ENCODE measurements at places on chromosomes 6 and 20.

- no peak overlapping the region for H3K4me3 ChIP-seq
- H3K36me3 ChIP-seq: no peaks in the 10 kb centered on the region
- no peaks in the 10 kb centered on the region for H3K27me3 ChIP-seq
- peaks cover 47% of the 10 kb centered on the region for H3K4me1 ChIP-seq
- H3K27ac ChIP-seq: peak overlapping the region; percentile 63
Observed at GRCh38 chr6:112245511-112246203, 8.7 kb downstream of the LAMA4 start.

- no peaks in the 10 kb centered on the region for H3K27me3 ChIP-seq
- peak within 1 kb of the TSS; percentile 35 for H3K4me3 ChIP-seq
- H3K36me3 ChIP-seq: no peaks in the 10 kb centered on the region
- peak; percentile 71 for DNase-seq
Observed at GRCh38 chr6:24357336-24358218, at the start of gene DCDC2. Gene DCDC2, minus strand, starts transcription at chr6:24358059. Its CDS starts 309 bp downstream, at chr6:24357750.

GRCh38 chr20:5364997-5365597 is 48.3 kb upstream of the PROKR2 start:
- H3K27me3 ChIP-seq: no peaks in the 10 kb centered on the region
- H3K27ac ChIP-seq: no peak overlapping the region
- no peaks in the 10 kb centered on the region for H3K36me3 ChIP-seq
- no peaks in the 10 kb centered on the region for H3K4me1 ChIP-seq
- DNase-seq: no peak

- H3K4me1 ChIP-seq: no peaks in the 10 kb centered on the region
- H3K4me3 ChIP-seq: no peak overlapping the region
- DNase-seq: no peak
- no peaks in the 10 kb centered on the region for H3K27me3 ChIP-seq
Observed at GRCh38 chr6:136123468-136123867, 126.6 kb downstream of the MTFR2 start.

GRCh38 chr6:84414531-84414930 is 187.1 kb upstream of the CEP162 start:
- H3K4me3 ChIP-seq: no peak overlapping the region
- DNase-seq: no peak
- no peak overlapping the region for H3K27ac ChIP-seq
- H3K27me3 ChIP-seq: no peaks in the 10 kb centered on the region

- H3K27me3 ChIP-seq: no peaks in the 10 kb centered on the region
- no peaks in the 10 kb centered on the region for H3K4me1 ChIP-seq
- H3K36me3 ChIP-seq: no peaks in the 10 kb centered on the region
- DNase-seq: no peak
- H3K27ac ChIP-seq: no peak overlapping the region
- no peak overlapping the region for H3K4me3 ChIP-seq
Observed at GRCh38 chr20:13333036-13333435, 112.0 kb downstream of the ISM1 start.

DNA sequence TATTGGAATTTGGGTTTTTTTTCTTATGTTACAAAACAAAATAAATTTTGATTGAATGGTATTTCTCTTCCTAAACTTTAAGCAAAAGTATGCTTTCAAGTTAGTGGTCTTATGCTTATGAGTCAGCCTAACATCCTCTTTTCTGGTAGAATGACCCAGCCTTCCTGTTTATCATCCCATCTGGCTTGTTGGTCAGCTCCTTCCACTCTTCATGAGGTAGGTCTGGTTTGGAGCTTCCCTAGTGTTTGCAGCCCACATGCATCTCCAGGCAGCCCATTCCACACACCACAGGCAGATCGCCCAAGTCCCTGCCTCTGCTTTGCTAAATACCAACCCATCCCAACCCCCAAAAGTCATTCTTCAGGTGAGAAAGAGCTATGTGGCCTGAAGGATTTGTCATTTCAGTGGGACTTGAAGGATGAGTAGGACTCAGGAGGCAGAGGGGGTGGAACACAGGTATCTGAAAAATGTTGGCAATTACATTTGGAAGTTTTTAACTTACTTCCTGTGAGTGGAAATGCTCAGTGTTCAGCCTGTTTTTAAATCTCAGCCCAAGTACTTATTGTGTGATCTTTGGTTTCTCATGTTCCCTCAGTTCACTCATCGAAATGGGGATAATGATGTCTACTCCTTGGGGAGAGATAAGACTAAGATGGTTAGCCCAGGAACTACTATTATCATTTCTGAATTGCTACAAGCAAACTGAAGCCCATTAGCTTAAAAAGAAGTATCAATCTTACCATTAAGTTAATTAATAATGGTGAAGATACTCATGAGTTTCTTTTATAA is 294.0 kb downstream of the ADGB start:
- H3K4me3 ChIP-seq: no peak overlapping the region
- H3K27ac ChIP-seq: no peak overlapping the region
- H3K4me1 ChIP-seq: no peaks in the 10 kb centered on the region
- DNase-seq: no peak

- H3K4me1 ChIP-seq: no peaks in the 10 kb centered on the region
- H3K27ac ChIP-seq: no peak overlapping the region
- H3K27me3 ChIP-seq: no peaks in the 10 kb centered on the region
- no peaks in the 10 kb centered on the region for H3K36me3 ChIP-seq
- no peak for DNase-seq
- H3K4me3 ChIP-seq: no peak overlapping the region
Observed at GRCh38 chr6:136466777-136467176, 83.4 kb downstream of the MAP7 start.

- peaks cover 12% of the 10 kb centered on the region for H3K4me1 ChIP-seq
- peaks cover 92% of the 10 kb centered on the region for H3K36me3 ChIP-seq
- H3K27me3 ChIP-seq: no peaks in the 10 kb centered on the region
- H3K4me3 ChIP-seq: no peak overlapping the region
- no peak for DNase-seq
Observed at GRCh38 chr6:35642471-35643161, 46.1 kb downstream of the FKBP5 start.

DNA sequence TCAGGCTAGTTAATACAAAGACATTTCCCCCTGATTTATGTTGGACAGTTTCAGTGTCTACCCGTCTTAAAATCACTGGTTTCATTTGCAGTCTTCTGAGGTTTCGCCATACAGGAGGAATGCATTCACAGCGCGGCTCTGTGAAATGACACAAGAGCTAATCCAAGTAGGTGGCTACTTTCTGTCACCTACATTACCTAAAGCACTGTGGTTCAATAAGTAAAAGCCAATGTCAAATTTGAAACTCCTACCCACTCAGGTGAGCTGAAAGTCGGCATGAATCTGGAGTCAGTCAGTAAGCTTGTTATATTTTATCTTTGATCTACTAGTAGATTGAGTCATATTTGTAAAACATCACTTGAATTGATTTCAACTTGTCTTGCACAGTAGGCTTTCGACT is 370.8 kb downstream of the LAMA2 start:
- DNase-seq: no peak
- no peaks in the 10 kb centered on the region for H3K36me3 ChIP-seq
- peaks cover 6% of the 10 kb centered on the region for H3K4me1 ChIP-seq

- no peak for DNase-seq
- no peaks in the 10 kb centered on the region for H3K36me3 ChIP-seq
Observed at GRCh38 chr6:4388675-4389074, 253.3 kb upstream of the ECI2 start.

- no peak overlapping the region for H3K27ac ChIP-seq
- H3K36me3 ChIP-seq: no peaks in the 10 kb centered on the region
- no peak overlapping the region for H3K4me3 ChIP-seq
- H3K4me1 ChIP-seq: no peaks in the 10 kb centered on the region
- no peak for DNase-seq
- H3K27me3 ChIP-seq: no peaks in the 10 kb centered on the region
Observed at GRCh38 chr6:68158256-68158655, 476.8 kb upstream of the ADGRB3 start.

- H3K36me3 ChIP-seq: peaks cover 13% of the 10 kb centered on the region
- no peaks in the 10 kb centered on the region for H3K27me3 ChIP-seq
- peak overlapping the region; percentile 94 for H3K4me3 ChIP-seq
- H3K27ac ChIP-seq: peak overlapping the region; percentile 96
Observed at GRCh38 chr6:43171707-43172103, 636 bp downstream of the SRF start.

GRCh38 chr6:130913120-130913519 is 85.9 kb downstream of the SMLR1 start:
- H3K4me3 ChIP-seq: no peak overlapping the region
- H3K27ac ChIP-seq: no peak overlapping the region
- H3K27me3 ChIP-seq: no peaks in the 10 kb centered on the region
- H3K36me3 ChIP-seq: no peaks in the 10 kb centered on the region
- peaks cover 7% of the 10 kb centered on the region for H3K4me1 ChIP-seq

DNA sequence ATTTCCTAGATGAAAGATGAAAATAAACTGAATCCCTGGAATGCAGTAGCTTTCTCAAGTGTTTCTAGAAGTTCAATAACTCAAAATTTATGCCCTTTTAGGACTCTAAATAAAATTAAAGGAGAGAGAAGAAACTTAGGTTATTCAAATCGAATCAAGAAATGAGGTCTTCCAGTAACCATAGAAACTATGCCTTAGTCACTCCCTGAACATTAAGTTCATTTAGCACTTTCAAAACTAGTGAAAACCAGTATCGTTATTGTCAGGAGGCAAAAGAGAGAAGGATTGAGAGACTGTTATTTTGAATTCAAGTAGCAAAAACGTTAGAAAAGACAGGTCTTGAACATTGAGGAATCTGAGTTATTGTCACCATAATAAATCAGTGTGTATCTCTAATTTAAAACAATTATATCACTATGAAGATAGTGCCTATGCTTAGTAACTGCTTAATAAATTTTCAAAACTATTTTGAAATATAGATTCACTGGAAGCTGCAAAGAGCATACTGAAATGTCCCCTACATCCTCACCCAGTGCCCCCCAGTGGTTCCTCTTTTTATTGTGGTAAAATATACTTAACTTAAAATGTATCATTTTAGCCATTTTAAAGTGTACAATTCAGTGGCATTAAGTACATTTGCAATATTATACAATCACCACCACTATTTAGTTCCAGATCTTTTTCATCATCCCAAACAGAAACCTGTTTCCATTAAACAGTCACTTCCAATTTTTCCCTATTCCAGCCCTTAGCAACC is 4.6 kb downstream of the RPP21 start:
- peaks cover 11% of the 10 kb centered on the region for H3K36me3 ChIP-seq
- H3K4me1 ChIP-seq: peaks cover 11% of the 10 kb centered on the region
- H3K27ac ChIP-seq: no peak overlapping the region
- no peak overlapping the region for H3K4me3 ChIP-seq
- peaks cover 9% of the 10 kb centered on the region for H3K27me3 ChIP-seq

GRCh38 chr6:93366506-93366905 is 52.9 kb downstream of the EPHA7 start:
- H3K4me3 ChIP-seq: no peak overlapping the region
- H3K36me3 ChIP-seq: no peaks in the 10 kb centered on the region
- no peaks in the 10 kb centered on the region for H3K4me1 ChIP-seq
- no peak overlapping the region for H3K27ac ChIP-seq
- no peaks in the 10 kb centered on the region for H3K27me3 ChIP-seq

DNA sequence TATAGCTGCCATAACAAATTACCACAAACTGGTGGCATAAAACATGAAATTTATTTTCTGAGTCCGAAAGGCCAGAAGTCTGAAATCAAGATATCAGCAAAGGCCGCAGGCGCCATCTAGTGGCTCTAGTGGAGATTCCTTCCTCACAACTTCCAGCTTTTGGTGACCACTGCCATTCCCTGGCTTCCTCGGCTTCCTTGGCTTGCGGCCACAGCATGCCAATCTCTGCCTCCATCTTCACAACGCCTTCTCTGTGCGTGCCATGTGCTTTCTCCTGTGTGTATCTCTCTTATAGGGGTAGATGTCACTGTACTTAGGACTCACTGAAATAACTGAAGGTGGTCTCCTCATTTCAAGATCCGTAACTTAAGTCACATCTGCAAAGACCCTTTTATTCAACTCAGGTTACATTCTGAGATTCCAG is 5.4 kb upstream of the PLAGL1 start:
- no peaks in the 10 kb centered on the region for H3K36me3 ChIP-seq
- peak; percentile 83 for DNase-seq
- H3K4me3 ChIP-seq: no peak overlapping the region
- H3K4me1 ChIP-seq: no peaks in the 10 kb centered on the region
- no peaks in the 10 kb centered on the region for H3K27me3 ChIP-seq

DNA sequence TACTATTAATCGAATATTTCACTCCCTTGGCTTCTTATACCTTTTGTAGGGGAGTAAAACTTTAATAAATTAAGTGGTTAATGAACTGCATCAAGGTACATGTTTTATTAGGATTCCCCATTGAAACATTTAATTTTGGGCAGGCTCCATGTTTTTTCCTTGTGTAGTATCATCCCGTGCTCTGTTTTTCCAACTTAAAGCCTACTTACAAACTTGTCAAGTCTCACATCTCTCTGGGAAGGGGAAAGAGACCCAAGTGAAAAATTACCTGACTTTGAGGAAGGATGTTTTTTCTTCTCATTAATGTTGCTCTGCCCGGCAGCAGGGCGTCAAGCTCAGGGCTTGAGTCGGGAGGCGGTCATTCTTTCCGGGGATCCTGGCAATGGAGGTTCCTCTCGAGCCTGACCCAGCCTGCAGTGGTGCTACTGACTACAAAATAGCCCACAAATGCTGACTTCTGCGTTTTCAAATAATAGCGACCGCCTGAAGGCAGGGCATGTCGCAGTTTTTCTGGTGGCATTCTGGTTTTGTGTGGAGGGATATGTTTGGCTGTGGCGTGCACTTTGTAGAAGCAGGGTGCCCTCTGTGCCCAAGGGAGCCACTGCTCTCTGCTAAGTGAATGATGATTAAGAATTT is 2.4 kb downstream of the DSP start:
- H3K4me1 ChIP-seq: peaks cover 36% of the 10 kb centered on the region
- H3K36me3 ChIP-seq: no peaks in the 10 kb centered on the region
- H3K27me3 ChIP-seq: peaks cover 44% of the 10 kb centered on the region

- H3K4me1 ChIP-seq: no peaks in the 10 kb centered on the region
- H3K4me3 ChIP-seq: no peak overlapping the region
- H3K27ac ChIP-seq: no peak overlapping the region
- no peaks in the 10 kb centered on the region for H3K27me3 ChIP-seq
- no peaks in the 10 kb centered on the region for H3K36me3 ChIP-seq
Observed at GRCh38 chr6:151869787-151870186, 62.3 kb downstream of the ESR1 start.

- no peak for DNase-seq
- H3K4me3 ChIP-seq: no peak overlapping the region
- no peaks in the 10 kb centered on the region for H3K36me3 ChIP-seq
- H3K4me1 ChIP-seq: no peaks in the 10 kb centered on the region
- no peaks in the 10 kb centered on the region for H3K27me3 ChIP-seq
Observed at GRCh38 chr6:124747349-124747748, 214.9 kb upstream of the RNF217 start.

GRCh38 chr6:84623956-84624680 is 140.3 kb downstream of the TBX18 start:
- no peak for DNase-seq
- H3K27me3 ChIP-seq: no peaks in the 10 kb centered on the region
- no peak overlapping the region for H3K27ac ChIP-seq
- H3K36me3 ChIP-seq: no peaks in the 10 kb centered on the region
- H3K4me1 ChIP-seq: no peaks in the 10 kb centered on the region

GRCh38 chr20:58930496-58930895 is 50.6 kb upstream of the NELFCD start:
- no peak overlapping the region for H3K4me3 ChIP-seq
- no peaks in the 10 kb centered on the region for H3K4me1 ChIP-seq
- H3K27ac ChIP-seq: no peak overlapping the region
- H3K27me3 ChIP-seq: no peaks in the 10 kb centered on the region
- no peak for DNase-seq
- no peaks in the 10 kb centered on the region for H3K36me3 ChIP-seq
